ENCODE measurements at places on chromosomes 5 and 9. TPM values are rescaled to one million over a fixed set of nuclear protein-coding genes. Genes with fewer than 3 reads are reported as not detected.

Gene PCA3
- 0.07 TPM for total RNA-seq

Gene CER1
- total RNA-seq = not detected

Gene ZNG1A
- 10.2 TPM for total RNA-seq

Gene OR13C9
- total RNA-seq = not detected

Gene GABRA1
- total RNA-seq = 0.17 TPM

Gene QRFP
- not detected for total RNA-seq

Gene SV2C
- not detected for total RNA-seq

Gene DMRTA1
- total RNA-seq = 0.66 TPM

Gene TMEM174
- total RNA-seq = not detected

Gene OTP
- total RNA-seq = not detected

Gene PCDHGA3
- total RNA-seq = 0.79 TPM

Gene GABRA6
- total RNA-seq = not detected

Gene DNAJB5
- 10.2 TPM for total RNA-seq

Gene TMEM232
- total RNA-seq = 0.79 TPM

Gene SLC36A2
- not detected for total RNA-seq

Gene IL13
- not detected for total RNA-seq

Gene FAM200C
- total RNA-seq = 7.2 TPM

Gene ZBTB5
- 10.2 TPM for total RNA-seq

Gene TAF11L10
- not detected for total RNA-seq

Gene LIFR
- total RNA-seq = 30.1 TPM

Gene STING1
- total RNA-seq = 76.5 TPM

Gene SHLD3
- total RNA-seq = 1.8 TPM

Gene CATSPER3
- total RNA-seq = 0.10 TPM

Gene PDCD1LG2
- 22.8 TPM for total RNA-seq

Gene COMMD10
- 20.2 TPM for total RNA-seq

Gene LCN1
- total RNA-seq = 0.20 TPM

Measured in smooth muscle cell of the pulmonary artery (primary cell).